Placental epithelial cell (primary cell): ENCODE measurements at places on chromosomes 5 and 9. TPM values are rescaled to one million over a fixed set of nuclear protein-coding genes. Genes with fewer than 3 reads are reported as not detected.

Gene TAF11L10
- 0.39 TPM in 1 of 2 replicates, not detected in the other for total RNA-seq

Gene LCN2
- 0.39 and 0.54 TPM in 2 replicates for total RNA-seq

Gene GRPEL2
- 8.6 and 22.1 TPM in 2 replicates for total RNA-seq

Gene SPRY4
- 2.0 TPM in 1 of 2 replicates, not detected in the other for total RNA-seq

Gene SLC45A2
- total RNA-seq, result 0.11 and 0.79 TPM in 2 replicates

Gene CKMT2
- 0.54 TPM in 1 of 2 replicates, not detected in the other for total RNA-seq

Gene CYSRT1
- 0.39 and 1.1 TPM in 2 replicates for total RNA-seq

Gene MAMDC4
- total RNA-seq, result 3.0 and 3.5 TPM in 2 replicates

Gene PGM5
- total RNA-seq, result 3.9 and 7.5 TPM in 2 replicates

Gene CFAP90
- 0.39 and 0.54 TPM in 2 replicates for total RNA-seq

Gene CDX1
- 0.39 TPM in 1 of 2 replicates, not detected in the other for total RNA-seq

Gene C9
- total RNA-seq, result not detected in 2 replicates

Gene TMEM232
- total RNA-seq, result 2.0 and 4.3 TPM in 2 replicates
